Stimulated activated CD8-positive, alpha-beta memory T cell treated with anti-CD3 and anti-CD28 coated beads, Interleukin-4, amount 100 ng/mL, for 1 hour (primary cell): ENCODE measurements at places on chromosomes 12 and 14.
A peak's percentile ranks its signal among the peaks of the same experiment; 100 is the strongest.

DNA sequence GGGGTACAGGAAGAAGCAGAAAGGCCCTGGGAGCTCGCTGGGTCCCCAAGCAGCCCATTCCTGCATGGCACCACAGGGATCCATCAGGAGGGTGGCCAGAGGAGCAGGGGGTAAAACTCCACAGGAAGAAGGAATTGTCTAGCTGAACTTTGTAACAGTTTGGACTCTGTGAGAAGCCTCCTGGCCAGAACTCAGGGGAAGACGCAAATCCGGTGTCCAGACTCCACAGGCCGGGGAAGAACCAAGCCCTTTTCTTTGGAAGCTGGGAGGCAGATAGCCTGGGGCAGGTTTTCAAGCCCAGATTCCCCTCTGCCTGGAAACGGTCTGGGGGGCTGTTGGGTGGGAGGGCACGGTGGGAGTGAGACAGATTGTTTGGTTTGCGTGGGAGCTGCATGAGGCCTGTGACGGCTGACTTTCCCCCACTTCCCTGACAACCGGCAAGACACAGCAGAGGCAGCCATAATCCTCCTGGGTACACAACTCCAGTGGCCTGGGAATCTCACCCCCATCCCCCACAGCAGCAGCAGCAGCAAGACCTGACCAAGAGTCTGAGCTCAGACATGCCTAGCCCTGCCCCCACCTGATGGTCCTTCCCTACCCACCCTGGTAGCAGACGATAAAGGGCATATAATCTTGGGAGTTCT lies 16.7 kb downstream of the GPHB5 start:
- no peak for DNase-seq

DNA sequence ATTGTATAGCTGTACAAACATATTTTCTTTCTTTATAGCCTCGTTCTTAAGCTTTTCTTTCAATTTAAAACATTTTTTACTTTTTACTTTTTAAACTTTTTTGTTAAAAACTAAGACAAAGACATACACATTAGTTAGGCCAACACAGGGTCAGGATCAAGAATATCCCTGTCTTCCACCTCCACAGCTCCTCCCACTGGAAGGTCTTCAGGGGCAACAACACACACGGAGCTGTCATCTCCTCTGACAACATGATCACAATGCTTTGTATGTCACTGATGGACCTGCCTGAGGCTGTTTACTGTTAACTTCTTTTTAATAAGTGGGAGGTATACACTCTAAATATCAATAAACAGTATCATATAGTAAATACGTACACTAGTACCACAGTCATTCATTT lies 191.3 kb downstream of the SYT10 start:
- DNase-seq: no peak

DNA sequence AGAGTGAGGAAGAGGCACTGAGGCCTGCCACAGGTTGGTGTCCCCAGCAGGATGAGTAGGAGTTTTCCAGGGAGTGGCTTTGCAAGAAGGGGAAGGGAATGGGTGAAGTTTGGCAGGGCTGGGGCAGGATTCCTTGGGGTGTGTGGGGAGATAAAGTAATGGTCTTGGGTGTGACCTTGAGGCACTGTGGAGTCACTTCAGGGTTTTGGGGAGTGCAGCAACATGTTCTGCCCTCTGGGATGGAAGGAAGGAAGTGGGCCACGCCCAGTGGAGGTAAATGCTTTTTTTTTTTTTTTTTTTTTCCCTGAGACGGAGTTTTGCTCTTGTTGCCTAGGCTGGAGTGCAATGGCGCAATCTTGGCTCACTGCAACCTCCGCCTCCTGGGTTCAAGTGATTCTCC lies 108.9 kb downstream of the ADCK1 start:
- no peak for DNase-seq

DNA sequence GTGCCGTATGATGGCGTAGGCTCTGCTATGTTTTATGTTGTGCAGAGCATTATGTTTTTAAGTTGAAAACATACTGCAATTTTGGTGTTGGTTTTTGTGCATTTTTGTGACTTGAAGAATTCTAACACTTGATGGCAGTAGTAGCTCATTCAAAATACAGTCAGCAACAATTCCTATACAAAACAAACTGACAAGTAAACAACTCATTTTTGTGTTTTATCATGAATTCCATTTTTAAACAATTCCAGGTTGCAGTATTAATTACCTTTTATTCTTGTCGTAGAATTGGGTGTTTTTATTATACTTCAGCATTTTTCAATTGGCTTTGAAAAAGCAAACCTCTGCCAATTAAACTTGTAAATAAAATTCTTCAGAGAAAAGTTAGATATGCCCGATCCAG lies 4.1 kb upstream of the CCER1 start:
- DNase-seq: no peak

- DNase-seq: no peak
These were observed 8.6 kb downstream of the RMST start for GRCh38 chr12:97471194-97471593.

DNA sequence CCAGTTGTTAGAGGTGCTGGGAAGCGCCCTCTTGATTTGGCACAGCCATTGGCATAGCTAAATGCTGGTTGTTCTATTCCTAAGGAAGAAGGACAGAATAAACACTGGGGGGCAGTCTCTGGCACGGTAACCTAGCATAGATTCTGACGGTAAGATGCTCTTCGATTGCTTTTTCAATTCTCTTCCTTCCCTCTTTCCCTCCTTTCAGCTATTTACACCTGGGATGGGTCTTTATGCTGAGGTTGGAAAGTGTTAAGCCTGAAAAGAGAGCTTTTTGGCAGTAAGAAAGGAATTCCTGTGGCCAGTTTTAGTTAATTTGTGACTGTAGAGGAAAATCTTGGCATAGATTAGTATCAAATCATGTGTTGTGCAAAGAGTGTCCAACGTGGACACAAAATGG lies 162.8 kb downstream of the SNAPC1 start:
- no peak for DNase-seq

- no peak for DNase-seq
These were observed 24.7 kb downstream of the CLMN start for GRCh38 chr14:95294834-95295599.

- no peak for DNase-seq
These were observed 49.5 kb downstream of the RBMS2 start for GRCh38 chr12:56571121-56571520.

DNA sequence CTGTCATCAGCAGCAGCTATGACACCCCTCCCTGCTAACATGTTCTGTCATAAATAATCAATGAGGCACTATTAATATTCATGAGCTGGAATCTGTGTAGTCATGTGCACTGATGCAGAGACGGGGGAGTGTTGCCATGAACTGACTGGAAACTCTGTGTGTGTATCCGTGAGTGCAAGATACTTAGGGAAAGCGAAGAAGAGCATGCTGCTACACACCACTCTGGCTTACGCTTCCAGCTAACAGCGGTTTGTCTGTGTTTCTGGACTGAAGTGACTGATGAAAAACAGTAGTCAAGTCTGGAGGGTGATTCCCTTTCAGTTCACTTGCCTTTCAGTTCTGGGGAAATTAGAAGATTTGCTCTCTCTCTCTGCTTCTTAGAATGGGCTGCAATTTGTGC lies 249.4 kb downstream of the PDZRN4 start:
- DNase-seq: no peak

- no peak for DNase-seq
These were observed 392.5 kb downstream of the ADAMTS20 start for GRCh38 chr12:43159506-43159905.

DNA sequence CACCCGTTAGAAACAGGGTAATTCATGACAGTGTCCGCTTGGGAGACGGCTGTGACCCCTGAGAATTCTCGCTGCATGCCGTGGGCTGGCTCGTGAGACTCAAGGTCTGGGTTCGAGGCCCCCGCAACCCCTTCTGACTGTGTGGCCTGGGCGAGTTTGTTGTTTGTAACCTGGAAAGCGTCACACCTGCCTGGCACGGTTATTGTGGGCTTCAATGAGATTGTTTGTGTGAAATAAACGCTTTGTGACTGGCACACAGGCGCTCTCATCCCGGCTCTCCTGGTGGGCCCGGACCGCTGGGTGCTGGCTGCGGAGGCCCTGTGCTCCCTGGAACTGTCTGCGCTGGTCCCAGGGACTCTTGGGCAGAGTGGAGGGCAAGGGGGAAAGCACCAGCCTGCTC lies 33.9 kb downstream of the MEG3 start:
- no peak for DNase-seq

DNA sequence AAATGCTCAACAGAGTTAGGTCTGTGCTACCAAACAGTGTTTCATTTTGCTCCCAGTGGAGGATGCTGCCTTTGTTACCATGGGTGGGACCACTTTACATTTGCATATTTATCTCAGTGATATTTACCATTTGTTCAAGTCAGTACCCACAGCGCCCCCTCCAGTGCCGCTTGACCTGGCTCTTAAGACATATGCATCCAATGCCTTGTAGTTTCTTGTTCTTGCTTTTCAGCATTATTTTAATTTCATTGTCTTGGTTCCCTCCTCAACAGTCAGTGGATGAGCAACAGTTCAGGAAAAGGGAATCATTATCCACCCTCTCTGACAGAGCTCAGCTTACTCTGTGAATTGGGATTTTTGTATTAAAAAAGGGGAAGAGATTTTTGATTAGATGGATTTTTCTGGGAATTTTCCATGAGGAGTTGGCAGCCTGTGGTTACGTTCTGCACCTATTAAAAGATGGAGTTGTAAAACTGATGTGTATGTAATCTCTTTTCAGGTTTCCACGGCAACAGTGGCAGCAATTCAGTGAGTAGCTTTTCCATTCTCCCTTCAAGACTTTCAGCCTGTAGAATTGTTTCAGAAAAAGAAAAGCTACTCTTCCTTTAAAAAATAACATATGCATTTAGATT lies 240.5 kb upstream of the DAAM1 start:
- DNase-seq: no peak

DNA sequence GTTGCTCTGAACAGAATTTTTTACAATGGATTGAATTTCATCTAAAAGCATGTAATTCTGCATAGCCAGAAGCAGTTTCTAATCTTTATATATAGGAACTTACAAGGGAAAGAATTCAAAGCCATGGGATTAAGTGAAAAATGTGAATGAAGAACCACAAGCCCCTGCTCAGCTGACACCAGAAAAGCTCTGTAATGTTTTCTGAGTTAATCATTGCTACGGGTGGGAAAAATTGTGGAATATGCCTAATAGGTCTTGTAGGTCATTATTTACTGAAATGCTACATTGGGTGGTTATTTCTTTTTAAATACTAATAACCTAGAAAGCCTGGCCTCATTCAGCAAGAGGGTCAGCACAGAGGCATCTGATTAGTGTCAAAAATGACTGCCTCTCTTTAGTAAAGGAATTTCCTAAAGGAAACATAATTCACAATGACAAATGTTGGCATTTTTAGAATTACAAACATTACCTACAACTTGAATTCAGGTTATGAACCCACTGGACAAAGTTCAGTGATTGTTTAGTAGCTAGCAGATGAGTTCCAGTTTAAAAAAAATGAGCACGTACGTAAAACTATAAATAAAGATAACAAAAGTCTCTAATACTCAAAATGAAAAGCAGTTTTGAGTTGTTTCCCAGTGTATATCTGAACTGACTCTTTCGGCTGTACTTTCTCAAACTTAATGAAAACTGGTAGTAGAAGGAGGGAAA lies 75.3 kb downstream of the BMP4 start:
- DNase-seq: no peak

DNA sequence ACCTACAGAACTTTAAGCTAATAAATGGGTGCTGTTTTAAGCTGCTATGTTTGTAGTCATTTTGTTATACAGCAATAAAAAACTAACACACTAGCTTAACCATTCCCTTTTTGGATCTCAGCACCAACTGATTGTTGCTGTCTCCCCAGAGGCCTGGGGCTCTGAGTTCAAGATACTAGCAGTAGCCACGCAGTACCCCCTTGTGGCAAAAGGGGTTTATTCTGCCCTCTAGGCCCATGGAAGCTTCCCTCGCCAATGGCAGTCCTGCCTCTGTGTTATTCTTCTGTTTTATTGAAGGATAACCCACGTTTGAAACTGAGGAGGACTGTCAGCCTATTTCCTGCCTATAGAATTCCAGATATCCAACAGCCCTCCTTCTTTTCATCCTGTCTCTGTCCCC lies 455.3 kb upstream of the ATP2B1 start:
- no peak for DNase-seq

GRCh38 chr14:22282949-22283348 lies 306.1 kb downstream of the DAD1 start:
- no peak for DNase-seq

DNA sequence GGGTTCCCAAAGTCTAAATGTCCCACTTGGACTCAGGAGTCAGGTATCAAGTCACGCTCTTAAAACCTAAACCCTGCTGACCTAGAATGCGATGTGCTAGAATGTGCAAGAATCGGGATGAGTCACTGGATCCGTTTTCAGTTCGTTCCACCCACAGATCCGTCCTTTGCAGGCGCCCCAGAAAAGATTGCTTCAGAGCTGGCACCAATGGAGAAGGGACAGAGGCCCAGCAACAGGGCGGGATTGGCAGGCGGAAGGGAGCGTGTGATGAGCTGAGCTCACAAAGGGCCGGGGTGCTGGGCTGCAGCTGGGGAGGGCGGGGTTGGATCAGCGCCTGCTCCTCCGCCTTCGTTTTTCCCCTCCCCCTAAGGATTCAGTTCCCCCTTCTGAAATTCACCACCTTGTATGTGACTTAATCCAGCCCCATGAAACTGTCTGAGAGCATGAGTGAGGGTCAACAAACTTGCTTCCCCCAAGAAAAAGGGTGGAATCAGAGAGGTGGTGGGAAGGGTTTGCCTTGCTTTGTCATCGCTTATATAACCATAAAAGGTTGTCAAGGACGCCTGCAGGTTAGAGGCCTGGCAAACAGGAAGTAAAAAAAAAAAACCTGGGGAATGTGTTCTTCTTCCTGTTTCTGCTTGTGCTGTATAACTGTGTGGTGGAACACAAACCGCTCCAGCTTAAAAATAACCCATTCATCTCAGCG lies 2.8 kb upstream of the UBC start:
- peak; percentile 82 for DNase-seq

GRCh38 chr12:130555628-130556485 lies 160.2 kb downstream of the RIMBP2 start:
- no peak for DNase-seq

GRCh38 chr12:105721891-105722290 lies 391.4 kb downstream of the C12orf75 start:
- no peak for DNase-seq

DNA sequence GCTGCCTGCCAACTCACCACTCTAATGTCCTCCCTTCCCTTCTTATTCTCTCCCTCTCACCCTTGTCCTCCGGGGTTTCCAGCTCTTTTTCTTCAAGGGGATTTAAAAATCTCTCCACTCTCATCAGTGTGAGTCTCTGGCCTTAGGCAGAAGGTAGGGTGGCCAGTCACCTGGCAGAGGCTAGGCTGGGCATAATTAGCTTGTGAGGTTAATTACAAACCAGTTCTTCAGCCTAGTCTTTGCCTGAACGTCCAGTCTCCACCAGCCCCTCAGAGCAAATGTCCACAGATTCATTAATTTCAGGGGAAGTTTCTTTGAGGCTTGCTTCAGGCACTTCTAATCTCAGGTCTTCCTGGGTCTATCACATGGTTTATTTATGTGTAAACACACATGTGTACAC lies 6.7 kb downstream of the KRT7 start:
- no peak for DNase-seq

DNA sequence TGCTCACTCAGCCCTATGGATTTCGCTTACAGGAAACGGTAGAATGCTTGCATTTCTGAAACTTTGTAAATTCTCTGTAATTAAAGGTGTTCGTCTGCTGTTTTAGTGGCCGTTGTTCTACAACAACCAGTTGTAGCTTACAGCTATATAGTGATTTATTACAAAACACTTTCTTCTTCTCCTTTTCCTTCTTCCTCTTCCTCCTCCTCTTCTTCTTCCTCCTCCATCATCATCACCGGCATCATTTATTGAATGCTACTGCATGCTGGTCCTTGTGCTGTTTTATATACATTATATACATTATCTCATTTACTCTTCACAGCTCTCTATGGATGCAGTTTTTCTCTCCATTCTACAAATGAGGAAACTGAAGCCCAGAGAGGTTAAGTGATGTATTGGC lies 6.4 kb downstream of the ETV6 start:
- DNase-seq: no peak

- no peak for DNase-seq
These were observed 21.8 kb downstream of the MGAT4C start for GRCh38 chr12:86234316-86234855.
